ENCODE measurements at places on chromosomes 13 and 19.

GRCh38 chr19:3068071-3068470, 5.8 kb upstream of the TLE5 start:
- peaks cover 9% of the 10 kb centered on the region for H3K4me1 ChIP-seq
- no peak overlapping the region for H3K27ac ChIP-seq
- H3K4me3 ChIP-seq, result no peak overlapping the region
- H3K27me3 ChIP-seq, result no peaks in the 10 kb centered on the region
- H3K36me3 ChIP-seq, result no peaks in the 10 kb centered on the region
- no peak for DNase-seq

- no peak for DNase-seq
- no peak overlapping the region for H3K4me3 ChIP-seq
- no peaks in the 10 kb centered on the region for H3K27me3 ChIP-seq
- H3K27ac ChIP-seq, result no peak overlapping the region
These were observed 1145.1 kb downstream of the UQCRFS1 start for GRCh38 chr19:28067882-28068281.

- no peaks in the 10 kb centered on the region for H3K36me3 ChIP-seq
- no peak overlapping the region for H3K27ac ChIP-seq
- H3K4me1 ChIP-seq, result no peaks in the 10 kb centered on the region
- no peak for DNase-seq
- no peak overlapping the region for H3K4me3 ChIP-seq
These were observed 58.0 kb downstream of the TGDS start for GRCh38 chr13:94537740-94538630.

DNA sequence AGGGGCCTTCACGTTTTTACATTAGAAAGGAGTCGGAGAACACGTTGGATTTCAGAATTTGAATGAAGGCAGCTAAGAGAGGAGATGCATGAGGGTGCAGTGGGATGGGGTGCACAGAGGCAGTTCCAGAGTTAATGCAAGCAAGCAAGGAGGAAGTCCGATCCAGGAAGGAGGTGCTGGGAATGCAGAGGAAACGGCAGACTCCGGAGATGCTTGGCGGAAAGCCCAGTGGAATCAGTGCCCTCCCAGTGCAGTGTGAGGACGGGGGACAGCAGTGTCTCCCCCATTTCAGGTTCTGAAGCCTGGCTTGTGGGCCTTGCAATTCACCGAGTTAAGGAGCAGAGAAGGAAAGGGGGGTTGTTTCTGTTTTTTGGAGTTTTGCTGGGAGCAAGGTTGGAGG, 100.4 kb downstream of the COL4A2 start:
- H3K27ac ChIP-seq, result no peak overlapping the region
- H3K4me3 ChIP-seq, result no peak overlapping the region
- H3K36me3 ChIP-seq, result no peaks in the 10 kb centered on the region
- DNase-seq, result no peak
- peaks cover 3% of the 10 kb centered on the region for H3K4me1 ChIP-seq

DNA sequence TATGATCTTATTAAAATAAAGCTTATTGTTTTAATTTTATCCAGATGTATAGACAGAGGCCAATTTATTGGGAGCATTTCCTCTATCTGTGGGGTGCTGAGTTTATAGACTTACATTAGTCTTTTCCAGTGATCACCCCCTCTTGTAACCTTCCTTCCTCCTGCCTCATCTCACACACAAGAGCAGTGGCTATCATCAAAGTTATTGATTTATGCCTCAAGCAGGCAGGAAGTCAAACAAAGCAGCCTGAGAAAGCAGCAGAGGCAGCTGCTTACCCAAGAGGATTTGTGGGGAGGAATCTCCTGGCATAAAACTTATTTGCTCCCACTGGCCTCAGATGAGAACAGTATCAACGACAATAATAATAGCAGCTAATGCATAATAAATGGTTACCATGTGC, 26.3 kb upstream of the DCLK1 start:
- H3K4me3 ChIP-seq, result no peak overlapping the region
- no peaks in the 10 kb centered on the region for H3K4me1 ChIP-seq
- no peak overlapping the region for H3K27ac ChIP-seq
- DNase-seq, result no peak

DNA sequence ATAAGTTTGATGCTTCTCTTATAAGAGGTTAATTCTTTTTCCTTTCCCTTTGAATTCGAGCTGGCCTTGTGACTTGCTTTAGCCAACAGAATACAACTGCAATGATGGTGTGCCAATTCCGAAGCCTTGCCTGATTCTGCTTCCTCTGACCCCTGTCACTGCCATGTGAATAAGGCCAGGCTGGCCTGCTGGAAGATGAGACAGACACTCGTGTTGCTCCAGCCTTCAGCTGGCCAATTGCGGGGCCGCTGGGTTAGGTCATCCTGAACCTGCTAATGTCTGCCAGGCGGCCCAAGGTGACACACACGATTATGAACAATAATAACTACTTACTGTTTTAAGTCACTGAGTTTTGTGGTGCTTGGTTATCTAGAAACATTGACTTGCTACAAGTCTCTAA, 352.0 kb downstream of the MYO16 start:
- H3K4me1 ChIP-seq, result no peaks in the 10 kb centered on the region
- H3K36me3 ChIP-seq, result no peaks in the 10 kb centered on the region
- H3K27me3 ChIP-seq, result no peaks in the 10 kb centered on the region
- H3K27ac ChIP-seq, result no peak overlapping the region

DNA sequence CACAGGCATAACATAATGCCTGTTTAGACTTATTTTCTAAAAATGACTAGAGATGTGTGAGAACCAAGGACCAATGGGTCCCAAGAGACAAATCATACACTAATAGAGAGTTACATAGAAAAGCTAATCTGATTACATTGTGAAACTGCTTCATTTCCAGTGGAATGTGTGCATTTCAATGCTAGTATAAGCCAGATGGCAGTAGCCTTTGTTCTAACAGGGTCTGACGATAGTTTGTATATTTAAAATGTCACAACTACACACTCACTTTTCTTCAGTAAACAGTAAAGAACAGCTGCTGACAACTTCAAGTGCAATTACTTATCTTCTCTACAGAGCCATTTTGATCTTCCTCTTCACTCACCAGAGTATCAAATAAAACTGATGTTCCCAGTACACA, 4.3 kb upstream of the SLITRK5 start:
- no peaks in the 10 kb centered on the region for H3K4me1 ChIP-seq
- no peak overlapping the region for H3K4me3 ChIP-seq
- no peak overlapping the region for H3K27ac ChIP-seq
- DNase-seq, result no peak

- H3K27ac ChIP-seq, result no peak overlapping the region
- H3K4me1 ChIP-seq, result peaks cover 6% of the 10 kb centered on the region
- peak; percentile 26 for DNase-seq
- no peaks in the 10 kb centered on the region for H3K36me3 ChIP-seq
- no peaks in the 10 kb centered on the region for H3K27me3 ChIP-seq
- H3K4me3 ChIP-seq, result no peak overlapping the region
These were observed 55.0 kb upstream of the EEF1AKMT1 start for GRCh38 chr13:20828539-20829364.
